NCI-H1092 treated with DMSO at 0.1 percent for 48 hours (cell line): ENCODE measurements at places on chromosomes 13 and 19.

DNA sequence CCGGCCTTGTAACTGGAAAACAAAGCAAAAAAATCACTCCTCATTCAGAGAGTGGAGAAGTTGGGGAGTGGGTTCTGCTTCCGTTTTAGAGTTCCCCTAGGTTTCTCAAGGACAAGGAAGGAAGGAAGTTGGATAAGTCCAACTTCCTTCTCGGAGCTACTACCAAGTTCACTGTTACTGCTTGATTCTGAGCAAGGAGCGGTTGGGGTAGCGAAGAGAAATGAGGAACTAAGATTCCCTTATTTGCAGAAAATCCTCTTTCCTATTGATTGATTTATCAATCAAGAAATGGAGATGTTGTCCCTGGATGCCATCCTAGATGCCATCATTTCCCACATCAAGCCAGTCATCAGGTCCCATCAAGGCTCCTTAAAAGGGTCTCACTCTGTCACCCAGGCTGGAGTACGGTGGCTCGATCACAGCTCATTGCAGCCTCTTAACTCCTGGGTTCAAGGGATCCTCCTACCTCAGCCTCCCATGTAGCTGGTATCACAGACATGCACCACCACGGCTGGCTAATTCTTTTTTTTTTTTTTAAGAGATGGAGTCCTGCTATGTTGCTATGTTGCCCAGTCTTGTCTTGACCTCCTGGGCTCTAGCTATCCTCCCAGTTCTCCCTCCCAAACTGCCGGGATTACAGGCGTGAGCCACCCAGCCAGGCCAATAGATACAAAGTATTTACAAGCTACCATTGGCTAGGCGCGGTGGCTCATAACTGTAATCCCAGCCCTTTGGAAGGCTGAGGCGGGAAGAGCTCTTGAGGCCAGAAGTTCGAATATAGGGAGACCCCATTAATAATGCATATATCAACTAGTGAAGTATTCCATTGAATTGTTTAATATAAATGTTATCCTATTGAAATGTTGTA, 809 bp upstream of the B9D2 start:
- no peak for DNase-seq

- DNase-seq: no peak
Observed at GRCh38 chr19:33879818-33880575, 83.3 kb downstream of the KCTD15 start.

GRCh38 chr13:22432690-22433089, 748.1 kb upstream of the SGCG start:
- no peak for DNase-seq

GRCh38 chr13:77502104-77502720, 33.3 kb upstream of the SCEL start:
- no peak for DNase-seq

GRCh38 chr19:48728911-48729664, 9.6 kb upstream of the MAMSTR start:
- no peak for DNase-seq

- no peak for DNase-seq
Observed at GRCh38 chr19:18494267-18494607, 27.6 kb downstream of the ELL start.

- DNase-seq: no peak
Observed at GRCh38 chr13:64255988-64256387, 2840.3 kb upstream of the PCDH20 start.

DNA sequence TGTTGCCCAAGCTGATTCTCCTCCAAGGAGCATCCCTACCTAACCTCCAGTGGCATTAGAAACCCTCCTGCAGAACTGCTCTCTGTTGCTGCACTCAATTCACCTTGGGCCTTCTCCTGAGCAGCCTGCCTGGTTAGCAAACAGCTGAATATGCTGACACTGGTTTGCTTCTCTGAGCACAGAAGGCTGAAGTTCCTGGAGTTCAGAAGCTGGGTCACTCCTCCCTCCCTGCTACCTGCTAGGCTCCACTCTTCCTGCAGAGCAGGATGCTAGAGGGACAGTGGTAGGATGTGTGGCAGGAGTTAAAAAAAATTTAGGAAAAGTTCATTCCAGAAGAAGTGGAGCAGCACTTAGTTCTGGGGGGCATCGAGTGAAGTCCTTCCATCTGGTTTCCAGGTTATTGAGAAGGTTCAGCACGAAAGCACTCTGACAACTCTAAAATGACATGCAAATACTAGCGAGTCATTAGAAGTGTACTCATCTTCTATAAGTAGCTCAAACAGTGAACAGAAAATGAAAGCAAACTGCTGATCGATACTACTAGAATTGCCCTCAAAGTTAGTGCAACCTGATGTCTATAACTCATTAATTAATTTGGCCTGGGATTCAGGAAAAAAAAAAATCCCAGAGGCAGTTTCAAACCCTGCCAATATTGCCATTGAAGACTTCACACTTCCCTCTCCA, 293.7 kb downstream of the POU4F1 start:
- no peak for DNase-seq

GRCh38 chr13:26718872-26719271, 41.7 kb downstream of the GPR12 start:
- no peak for DNase-seq

GRCh38 chr13:68948586-68948985, 1159.0 kb upstream of the ATXN8OS start:
- DNase-seq: no peak
